ENCODE measurements at places on chromosomes 2 and 18.

- no peak for DNase-seq
Measured at GRCh38 chr18:47887227-47887626, 43.2 kb downstream of the SMAD2 start.

DNA sequence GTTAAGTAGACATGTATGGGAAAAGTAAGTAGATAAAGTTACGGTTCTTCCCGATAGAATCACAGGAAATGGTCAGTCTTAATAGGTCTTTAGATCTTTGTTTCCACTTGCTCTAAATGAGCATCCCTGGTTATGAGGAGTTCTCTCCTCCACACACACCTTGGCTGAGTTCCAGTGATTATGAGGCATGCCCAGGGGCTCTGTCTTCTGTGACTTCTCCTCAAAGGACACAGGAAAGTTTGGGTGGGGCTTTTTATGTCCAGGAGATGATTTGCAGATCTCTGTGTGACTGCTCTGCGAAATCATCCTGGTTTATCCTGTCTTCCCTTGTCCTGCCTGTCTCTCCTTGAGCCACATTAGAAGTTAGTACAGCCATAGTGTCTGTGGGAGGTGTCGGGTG is 83.9 kb upstream of the EML6 start:
- peak; percentile 40 for DNase-seq

DNA sequence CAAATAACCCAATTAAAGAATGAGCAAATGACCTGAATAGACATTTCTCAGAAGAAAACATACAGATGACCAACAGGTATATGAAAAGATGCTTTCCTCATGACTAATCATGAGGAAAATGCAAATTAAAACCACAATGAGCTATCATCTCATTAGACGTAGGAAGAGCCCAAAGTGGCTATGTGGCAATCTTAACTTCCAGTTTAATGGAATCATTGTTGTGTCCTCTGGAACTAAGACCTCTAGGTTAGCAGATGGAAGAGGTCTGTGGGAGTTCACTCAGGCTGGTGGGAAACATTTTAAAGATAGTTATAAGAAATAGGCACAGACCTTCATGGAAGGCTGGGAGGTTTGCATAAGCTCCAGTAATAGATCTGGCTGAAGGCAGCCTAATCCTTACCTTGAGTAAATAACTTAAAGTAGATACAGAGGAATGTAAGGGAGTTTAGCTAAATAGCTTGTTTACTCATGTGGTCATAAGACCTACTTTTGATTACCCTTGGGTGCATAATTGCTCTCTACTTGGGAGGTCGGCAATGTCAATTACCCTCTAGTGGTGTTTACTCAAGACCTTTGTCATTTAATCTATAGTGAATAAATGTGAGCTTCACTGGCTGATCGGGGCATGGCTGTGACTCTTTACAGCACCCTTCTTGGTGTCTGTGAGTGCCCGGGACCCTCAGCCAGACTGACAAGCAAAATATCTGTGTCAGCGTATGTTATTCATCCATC is 119.0 kb downstream of the GULP1 start:
- peak; percentile 58 for DNase-seq

DNA sequence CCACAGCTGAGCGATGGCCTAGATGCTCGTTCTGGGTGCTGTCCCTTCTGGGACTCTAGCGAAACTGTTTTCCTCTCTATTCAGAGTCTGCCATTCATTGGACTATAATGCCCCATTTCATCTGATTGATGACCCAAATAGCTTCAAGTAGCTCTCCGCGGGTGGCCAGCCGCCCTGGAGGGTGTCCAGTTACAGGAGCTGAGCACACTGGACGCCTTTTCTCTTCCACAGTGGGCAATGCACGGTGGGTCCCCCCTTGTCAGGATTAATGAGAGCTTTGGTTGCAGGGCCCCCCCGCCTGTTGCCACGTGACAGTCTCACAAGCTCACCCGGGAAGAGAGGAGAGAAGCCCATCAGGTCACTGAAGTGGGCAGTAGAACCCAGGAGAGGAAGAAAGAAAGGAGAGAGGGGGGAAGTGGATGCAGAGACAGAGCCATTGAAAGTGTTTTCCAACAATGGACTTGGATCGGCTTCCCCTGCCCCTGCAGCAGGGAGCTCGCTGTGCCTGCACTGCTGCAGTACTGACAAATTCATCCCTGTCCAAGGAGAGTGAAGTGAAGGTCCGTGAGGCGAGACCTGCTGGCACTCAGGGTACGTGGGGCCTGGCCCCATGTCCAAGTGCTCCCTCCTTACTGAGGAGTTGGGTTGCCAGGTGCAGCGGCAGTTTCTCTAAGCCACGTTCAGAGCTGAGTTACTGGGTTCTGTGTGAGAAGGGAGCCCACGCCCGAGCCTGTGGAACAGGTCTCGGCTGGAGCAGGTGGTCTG is 44.8 kb downstream of the DIPK1C start:
- DNase-seq, result no peak

DNA sequence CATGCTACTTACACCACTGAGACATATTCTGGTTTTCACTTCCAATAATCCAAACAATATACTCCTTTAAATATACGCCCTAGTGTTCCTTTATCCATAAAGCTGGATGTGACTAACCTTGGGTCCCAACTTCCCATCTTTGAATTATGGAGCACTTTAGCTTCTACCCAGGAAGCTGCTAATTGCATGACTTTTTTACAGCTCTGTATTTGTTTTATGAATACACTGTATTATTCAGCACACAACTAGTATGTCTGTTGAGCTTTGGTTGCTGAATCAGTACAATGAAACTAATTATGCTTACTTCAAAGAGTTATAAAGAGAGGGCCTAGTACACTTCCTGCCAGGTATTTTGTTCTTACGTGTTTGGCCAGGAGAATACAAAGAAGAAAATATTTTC is 118.5 kb downstream of the BAZ2B start:
- DNase-seq, result peak; percentile 51

DNA sequence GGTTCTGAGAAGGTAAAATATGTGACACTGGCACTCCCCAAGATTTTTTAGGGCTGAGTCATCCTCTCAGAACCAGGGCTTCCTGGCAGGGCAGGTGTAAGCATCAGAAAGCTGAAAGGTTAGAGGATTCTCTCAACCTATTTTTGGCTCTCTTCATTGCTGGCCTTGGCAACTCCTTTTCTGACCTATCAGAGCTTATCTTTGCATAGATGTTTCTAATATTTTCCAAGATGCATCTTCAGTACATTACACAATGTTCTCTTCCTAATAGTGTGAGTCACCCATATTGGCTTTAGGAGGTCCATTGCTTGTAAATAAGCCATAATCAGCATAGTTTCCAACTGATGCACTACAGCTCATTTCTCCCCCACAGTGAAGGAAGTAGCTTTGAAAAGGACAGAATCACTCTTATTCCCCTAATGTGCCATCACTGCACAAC is 2008.4 kb upstream of the PIK3C3 start:
- DNase-seq, result peak; percentile 83

GRCh38 chr2:36482576-36483214 is 115.3 kb downstream of the FEZ2 start:
- DNase-seq, result peak; percentile 15

GRCh38 chr2:42792087-42792582 is 248 bp downstream of the HAAO start:
- peak; percentile 32 for DNase-seq

GRCh38 chr2:54526226-54526879 is 70.2 kb downstream of the SPTBN1 start:
- DNase-seq, result no peak

DNA sequence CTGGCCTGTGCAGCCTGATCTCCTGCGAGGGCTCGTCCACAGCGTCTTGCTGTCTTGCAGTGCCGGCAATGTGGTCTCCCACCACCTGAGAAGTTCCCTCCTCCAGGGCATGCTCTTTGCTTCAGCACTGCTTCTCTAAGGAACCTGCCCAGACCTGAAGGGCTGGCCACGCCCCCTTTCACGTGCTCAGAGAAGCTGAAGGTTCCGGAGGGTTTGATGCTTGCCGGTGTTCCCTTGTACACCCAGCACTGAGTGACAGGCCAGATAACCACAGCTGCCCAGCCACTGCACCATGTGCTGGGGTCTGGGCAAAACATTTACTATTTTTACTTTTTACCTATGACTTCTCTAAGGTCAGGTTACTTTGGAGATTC is 1.7 kb upstream of the POLR2D start:
- peak; percentile 92 for DNase-seq

DNA sequence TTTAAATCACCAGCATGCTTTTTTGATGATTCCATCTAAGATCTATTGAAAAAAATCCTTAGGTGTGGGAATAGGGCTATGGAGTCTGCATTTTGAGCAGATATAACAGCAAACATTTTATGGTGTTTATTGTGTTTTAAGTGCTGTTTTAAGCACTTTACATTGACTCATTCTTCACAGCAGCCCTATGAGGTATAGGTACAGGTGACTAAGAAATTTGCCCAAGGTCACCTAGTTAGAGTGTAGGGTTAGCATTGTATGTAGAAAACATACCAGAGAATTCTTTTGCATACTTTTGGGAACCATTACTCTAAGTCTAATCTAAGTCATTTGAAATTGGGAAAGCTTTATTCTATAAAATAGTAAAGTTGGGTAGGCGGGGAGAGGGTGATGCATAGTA is 31.3 kb downstream of the PPM1B start:
- peak; percentile 9 for DNase-seq

- no peak for DNase-seq
Measured at GRCh38 chr2:219401606-219402005, 13.9 kb upstream of the DNPEP start.

DNA sequence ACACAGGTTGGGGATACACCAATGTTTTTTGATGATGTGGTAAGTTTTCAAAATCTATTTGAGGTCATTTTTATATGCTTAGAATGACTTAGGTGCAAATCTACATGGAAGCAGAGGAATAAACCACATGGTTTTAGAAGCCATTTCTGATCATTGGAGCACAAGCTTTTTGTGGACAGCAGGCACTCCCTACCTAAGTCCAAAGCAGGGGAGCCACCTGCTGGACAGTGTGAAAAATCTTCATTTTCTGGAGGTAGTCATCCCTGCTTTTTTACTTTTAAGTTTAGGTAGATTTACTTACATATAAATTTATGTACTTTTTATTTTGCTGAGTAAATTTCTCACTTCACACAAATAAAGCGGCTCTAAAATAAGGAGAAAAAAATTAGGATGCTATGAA is 323.2 kb downstream of the PLCL1 start:
- peak; percentile 74 for DNase-seq

DNA sequence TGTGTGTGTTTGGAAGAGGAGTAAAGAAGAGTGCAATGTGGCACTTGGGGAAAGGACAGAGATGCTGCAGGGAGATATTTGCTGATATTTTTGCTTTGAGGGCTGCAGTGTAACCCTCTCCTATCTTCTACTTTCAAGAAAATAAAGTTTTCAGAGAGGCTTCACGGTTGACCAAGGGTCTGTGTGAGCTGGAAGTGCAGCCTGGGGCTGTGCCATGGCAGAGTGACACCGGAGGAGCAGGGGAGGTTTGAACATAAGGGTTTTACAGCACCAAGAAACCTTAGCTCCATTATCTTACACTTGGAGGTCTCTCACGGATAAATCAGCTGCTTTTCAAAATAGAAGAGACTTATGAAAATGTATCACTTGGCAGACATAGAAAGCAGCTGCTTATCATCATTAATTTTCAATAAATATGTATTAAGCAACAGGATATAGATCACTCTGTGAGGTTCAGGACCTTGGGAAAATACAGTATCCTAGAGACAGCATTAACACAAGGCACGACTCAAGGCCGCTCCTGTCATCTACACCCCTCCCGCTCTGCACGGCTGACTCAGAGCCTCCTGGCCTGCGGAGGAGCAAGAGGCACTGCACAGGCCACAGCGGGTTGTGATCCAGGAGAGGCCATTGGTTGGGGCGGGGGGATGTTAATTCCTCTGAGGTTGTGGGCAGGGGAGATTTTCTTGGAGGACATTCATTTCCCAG is 127.8 kb downstream of the COPS8 start:
- DNase-seq, result peak; percentile 52

DNA sequence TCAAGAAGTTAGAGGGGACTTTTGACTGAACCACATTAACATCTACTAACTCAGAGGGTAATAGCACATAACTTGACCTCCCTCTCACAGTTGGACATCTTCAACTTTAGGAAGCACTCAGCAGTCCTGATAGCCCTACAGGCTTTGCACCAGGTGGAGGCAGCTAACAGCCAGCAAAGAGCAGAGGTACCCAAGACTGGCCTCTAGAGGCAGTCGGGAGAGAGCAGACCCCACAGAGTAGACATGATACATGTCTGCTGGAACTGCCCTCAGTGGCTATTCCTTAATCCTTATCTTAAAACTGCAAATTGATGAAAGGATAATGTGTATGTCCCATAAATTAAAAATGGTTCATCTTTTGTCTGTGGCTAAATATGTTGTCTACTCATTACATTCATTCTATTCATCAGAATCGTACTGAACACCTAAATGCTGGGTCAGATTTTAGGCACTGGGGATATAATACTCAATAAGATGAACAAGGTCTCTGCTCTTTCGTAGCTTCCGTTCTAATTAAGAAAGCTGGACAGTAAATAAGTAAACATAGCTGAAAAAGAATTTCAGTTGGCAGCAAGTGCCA is 49.8 kb downstream of the CAB39 start:
- DNase-seq, result peak; percentile 34

DNA sequence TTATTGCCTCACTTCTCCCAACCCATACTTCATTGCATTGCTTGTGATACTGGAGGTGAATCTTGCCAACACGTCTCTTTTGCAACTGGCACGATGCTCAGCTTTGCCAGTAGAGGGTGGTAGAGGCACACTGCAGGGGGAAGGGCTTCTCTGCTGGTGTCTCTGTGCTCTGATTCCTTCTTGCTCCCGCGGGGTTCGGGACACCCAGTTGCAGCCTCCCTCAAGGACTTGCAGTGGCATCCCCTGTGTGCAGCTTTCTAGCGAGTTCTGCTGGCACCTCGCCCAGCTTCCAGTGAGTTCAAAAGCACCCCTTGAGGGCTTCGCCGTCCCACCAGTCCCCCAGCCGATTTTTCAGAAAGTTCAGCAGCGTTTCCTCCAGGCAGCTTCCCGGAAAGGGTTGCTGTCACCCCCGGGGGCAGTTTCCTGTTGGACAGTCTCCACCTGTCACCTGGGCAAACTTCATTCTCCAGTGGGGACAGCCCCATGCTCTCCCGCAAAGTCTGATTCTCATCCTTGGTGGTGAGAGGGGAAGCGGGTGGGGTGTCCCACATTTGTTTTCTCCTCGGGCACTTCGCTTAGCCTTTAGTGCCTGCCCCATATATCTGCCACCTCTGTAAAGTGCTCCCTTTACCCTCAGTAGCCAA is 35.4 kb upstream of the EN1 start:
- peak; percentile 71 for DNase-seq

DNA sequence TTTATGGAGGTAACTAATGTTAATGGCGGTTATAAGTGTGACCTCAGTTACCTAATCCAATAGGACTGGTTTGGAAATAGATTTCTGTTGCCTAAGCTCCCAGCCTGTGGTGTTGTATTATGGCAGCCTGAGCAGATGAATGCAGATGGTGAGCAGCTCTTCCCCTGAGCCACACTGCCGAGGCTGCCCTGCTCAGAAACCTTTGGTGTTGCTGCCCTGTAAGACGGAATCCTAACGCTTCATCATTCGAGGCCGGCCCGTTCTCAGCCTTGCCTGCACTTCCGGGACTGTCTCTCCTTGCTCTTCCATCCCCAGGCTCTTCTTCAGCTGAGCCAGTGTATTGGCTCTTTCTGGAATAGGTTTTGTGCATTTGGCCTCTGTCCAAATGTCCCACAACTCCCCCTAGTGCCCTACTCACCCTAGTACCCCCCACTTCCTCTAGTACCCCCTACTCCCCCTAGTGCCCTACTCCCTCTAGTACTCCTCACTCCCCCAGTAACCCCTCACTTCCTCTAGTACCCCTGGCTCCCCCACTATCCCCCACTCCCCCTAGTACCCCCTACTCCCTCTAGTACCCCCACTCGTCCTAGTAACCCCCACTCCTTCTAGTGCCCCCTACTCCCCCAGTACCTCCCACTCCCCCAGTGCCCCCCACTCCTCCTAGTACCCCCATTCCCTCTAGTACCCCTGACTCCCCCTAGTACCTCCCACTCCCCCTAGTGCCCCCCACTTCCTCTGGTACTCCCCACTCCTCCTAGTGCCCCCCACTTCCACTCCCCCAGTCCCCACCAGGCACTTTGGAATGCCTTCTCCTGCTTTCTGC is 106.0 kb upstream of the TAF1B start:
- no peak for DNase-seq

All from epithelial cell of esophagus (primary cell).